ENCODE measurements at places on chromosomes 7 and 10.

DNA sequence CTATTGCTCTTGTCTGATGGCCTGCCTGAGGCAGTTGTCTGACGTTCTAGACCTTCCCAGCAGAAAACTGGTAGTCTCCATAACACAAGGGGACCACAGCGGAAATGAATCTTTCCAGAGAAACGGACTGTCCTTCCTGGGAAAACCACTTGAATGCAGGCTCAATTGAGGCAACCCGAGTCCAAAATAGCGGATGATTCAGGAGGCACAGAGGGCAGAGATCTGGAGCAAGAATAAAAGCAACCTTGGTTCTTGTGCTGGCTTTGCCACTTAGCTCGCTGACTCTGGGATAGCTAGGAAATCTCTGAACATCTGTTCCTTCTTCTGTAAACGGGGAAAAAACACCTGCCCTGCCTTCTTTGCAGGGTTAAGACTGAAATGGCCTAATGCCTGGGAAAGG, 178.8 kb downstream of the NEURL1 start:
- no peak for DNase-seq

DNA sequence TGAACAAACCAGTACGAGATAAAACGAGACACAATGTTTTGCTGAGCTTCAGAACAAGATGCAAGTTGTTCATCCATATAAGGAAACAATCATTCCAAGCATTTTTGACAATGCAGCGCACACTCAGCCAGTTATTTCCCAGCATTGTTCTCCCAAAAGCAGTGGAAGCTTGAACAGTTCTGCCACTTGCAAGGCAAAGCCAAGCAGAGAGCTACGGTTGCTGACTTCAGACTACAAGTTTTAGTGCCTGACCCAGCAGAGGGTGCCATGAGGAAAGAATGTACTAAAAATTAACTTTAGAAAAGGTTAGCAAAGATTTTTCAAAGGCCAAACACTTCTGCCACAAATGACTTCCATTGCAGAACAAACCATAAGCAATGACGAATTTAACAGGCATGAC, 152.5 kb downstream of the SLC25A13 start:
- no peak for DNase-seq

- peak; percentile 14 for DNase-seq
Measured at GRCh38 chr10:86314616-86315548, 51.7 kb downstream of the GRID1 start.

DNA sequence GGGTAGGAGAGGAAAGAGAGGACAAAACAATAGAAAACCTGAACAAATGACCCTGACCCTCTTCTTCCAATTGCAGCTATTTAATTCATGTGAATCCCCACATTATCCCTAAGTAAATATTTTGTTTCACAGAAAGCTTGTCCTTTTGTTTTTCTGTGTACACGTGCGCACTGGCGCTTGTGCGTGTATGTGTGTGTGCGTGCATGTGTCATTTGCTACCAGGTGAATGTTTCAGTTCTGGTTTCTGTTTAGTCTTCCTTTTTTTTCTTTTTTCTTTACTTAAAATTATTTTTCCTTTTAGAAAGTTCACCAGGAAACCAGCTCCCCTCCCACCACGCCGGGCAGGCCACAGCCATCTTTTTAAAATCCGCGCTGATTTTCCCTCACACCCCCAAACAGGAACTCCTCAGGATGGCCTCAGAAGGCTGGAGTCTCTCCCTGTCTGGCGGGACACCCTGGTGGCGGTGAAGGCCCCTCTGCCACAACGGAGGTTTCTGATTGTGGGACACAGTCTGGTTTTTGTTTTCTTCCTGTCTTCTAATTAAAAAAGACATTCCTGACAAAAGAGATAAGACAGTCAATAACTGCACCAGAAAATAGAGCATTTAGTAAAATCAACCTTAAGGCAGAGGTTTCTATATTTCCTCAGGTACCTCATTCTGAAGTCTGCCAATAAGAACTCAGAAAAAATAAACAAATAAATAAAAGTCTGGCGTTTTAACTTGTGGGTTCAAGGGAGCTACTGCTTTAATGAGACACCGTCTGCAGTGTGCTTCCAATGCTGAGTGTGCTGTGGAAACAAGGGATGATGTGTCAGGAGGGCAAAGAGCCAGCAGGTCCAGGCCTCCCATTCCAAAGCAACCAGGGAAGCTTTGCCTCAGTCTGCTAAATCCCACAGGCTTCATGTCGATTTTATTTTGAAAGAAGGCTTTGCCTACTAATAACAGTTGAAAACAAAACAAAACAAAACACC, 17.4 kb downstream of the IRF5 start:
- DNase-seq: no peak

GRCh38 chr7:11082552-11083213, 109.0 kb downstream of the PHF14 start:
- no peak for DNase-seq

- DNase-seq: no peak
Measured at GRCh38 chr10:133455196-133455595, 1.5 kb downstream of the SCART1 start.

Measured in upper lobe of left lung (tissue), 6 donors.